ENCODE measurements at places on chromosomes 1 and 21. TPM values are rescaled to one million over a fixed set of nuclear protein-coding genes. Genes with fewer than 3 reads are reported as not detected.

DNA sequence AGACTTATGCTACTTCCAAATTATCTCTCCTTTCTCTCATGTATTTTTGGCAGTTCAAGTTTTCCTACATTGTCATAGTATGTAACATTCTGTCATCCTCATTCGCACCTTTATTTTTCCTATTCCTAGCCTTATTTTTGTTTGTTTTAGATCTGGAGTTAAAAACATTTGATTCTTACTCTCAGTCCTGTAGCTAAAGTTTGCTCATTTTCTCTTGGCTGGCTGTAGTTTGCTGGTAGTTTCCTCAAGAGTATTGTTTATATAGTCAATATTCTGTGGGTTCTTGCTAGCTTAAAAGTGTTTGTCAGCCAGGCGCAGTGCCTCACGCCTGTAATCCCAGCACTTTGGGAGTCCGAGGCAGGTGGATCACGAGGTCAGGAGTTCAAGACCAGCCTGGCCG, 29.8 kb upstream of the TRIM33 start:
- DNase-seq: no peak

DNA sequence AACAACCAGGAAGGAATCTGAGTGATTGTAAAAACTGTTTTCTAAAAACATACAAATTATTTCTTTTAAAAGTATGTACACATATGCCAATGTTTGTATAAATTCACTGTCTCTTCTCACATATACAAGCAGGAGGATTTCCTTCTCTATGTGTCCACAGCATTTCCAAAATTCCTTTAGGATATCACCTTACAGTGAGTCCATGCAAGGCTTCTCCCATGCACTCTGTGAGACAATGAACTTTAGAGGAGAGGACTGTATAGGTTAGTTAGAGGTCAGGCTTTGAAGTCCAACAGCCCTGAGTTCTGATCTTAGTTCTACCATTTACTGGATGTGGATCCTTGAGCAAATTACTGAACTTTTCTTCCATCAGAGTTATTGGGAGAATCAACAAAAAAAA, 34.1 kb upstream of the USH2A start:
- no peak for DNase-seq

The PDZK1 gene
- total RNA-seq: 0.41 TPM

- no peak for DNase-seq
Measured at GRCh38 chr1:95095833-95096217, 21.3 kb upstream of the TLCD4 start.

The OR2G6 gene
- total RNA-seq: not detected

Measured in activated T-cell treated with anti-CD3 and anti-CD28 coated beads, Interleukin-2, amount 50 U/mL, for 72 hours (primary cell).